ENCODE measurements at places on chromosomes 6 and 20.

GRCh38 chr6:161459008-161459615, 185.3 kb upstream of the AGPAT4 start:
- DNase-seq = no peak

- no peak for DNase-seq
Measured at GRCh38 chr6:113819169-113819830, 37.8 kb upstream of the MARCKS start.

- DNase-seq = peak; percentile 22
Measured at GRCh38 chr6:13484827-13485226, 2.6 kb downstream of the GFOD1 start.

DNA sequence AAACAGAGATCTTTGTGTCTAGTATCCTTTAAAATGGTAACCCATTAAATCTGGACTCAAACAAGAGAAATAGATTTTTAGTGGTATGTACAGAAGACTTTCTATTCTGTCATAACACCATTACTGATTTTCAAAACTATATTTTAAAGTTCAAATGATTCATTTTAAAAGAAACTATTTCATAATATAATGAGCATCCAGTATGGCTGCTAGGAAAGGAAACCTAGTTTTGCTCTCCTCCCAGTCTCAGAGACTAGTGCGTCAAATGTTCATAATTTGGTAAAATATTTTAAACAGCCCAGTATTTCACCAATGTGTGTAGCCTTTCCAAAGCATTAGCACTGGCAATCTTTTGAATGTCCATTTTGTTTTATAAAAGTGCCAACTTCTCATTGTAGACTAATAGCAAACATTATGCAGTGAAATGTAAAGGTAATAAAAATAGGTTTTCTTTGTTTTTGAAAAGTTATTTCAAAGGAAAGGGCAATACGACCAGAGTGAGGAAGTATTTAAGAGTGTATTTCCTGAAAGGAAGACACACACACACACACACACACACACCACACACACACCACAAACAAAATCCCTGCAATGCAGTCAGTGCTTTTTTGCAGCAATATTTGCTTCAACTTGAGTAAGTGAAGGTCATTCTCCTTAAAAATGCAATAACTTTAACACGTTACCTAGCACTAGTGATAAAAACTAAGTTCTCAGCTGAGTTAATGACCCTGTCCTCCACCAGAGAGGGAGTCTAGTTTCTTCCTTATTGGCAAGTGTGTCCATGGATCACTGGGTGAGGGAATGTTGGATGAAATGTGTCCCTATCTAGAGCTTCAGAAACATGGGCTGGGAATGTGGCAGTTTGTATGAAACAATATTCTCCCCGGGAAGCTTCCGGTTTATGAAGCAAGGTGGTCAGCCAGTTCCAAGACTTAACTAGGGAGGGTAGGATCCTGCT, 4.6 kb downstream of the PPP1R3G start:
- DNase-seq = peak; percentile 26

DNA sequence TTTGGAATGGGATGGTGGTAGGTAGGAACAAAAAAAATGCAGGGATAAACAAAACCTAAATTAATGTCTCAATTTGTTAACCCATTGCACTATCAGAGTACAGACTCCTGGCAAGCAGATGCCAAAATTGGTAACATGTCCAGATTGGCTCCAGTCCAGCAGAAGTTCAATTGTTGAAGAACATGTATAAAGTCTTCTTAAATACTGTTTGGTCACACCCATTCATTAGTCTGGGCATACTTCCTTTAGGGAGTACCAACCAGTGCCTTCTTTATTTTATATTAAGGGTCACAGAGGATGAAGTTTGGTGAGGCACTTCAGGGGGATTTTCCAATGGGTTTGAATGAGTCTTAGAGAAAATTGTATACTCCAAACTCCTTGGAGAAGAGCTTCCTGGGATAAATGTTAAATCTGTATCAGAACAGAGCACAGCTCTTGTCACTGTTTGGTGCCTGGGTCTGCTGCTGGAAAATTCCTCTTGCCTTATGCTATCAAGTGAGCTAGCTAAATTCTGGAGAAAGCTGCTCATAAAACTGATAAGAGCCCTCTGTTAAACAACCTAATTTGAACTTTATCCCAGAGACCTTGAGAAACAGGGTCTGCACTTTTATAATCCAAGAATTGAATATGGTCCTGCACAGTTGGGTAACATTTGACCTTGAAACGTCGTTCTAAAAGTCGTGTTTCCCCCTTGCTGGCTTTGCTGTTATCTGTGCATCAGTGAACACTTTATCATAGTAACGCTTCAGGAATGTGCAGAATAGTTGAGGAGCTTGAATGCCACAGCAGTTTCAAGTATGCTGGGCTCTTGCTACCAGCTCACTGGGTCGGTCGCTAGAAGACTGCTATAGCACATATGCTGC, 334.1 kb upstream of the CITED2 start:
- no peak for DNase-seq

DNA sequence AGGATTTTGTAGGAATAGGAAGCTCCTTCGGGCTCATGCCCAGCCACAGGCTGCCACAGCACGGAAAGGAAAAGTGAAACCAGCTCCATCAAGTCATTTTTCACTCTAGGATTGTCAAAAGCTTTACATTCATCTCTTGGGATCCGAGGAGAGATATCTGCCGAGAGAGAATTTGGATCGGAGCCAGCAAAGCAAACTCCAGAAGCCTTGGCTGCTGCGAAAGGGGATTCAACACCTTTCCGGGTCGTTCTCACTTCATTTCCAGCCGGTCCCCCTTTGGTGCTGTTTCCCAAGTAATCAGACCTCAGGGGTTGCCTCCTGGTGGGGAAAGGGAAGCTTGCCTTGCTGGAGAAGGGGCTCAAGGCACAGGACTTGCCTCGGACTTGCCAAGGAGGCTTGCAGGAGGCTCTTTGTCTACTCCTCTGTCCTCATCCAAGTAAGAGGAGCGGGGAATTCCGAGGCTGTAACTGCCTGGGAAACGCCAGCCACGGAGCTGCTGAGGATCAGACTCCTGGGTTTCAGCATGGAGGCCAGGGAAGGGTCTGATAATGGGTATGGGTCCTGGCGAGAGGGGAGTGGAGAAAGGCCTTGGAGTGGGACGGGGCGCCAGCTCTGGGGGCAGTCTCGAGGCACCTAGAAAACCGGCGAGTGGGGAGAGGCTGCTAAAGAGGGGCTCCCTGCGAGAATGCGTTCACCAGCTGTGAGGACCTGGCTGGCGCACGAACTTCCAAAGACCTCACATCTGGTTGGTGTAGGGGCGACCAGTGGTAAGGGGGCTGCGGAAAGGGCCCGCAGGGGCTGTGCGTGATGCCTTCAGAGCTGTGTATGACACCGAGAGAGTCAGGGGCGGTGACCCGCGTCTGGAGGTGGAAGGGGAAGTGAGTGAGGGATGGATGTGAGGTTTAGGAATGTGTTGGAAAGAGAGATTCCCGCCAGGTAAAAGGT, 702 bp downstream of the ETV7 start:
- DNase-seq = peak; percentile 19
